HTR-8/SVneo (cell line): ENCODE measurements at places on chromosomes 12 and 14.

DNA sequence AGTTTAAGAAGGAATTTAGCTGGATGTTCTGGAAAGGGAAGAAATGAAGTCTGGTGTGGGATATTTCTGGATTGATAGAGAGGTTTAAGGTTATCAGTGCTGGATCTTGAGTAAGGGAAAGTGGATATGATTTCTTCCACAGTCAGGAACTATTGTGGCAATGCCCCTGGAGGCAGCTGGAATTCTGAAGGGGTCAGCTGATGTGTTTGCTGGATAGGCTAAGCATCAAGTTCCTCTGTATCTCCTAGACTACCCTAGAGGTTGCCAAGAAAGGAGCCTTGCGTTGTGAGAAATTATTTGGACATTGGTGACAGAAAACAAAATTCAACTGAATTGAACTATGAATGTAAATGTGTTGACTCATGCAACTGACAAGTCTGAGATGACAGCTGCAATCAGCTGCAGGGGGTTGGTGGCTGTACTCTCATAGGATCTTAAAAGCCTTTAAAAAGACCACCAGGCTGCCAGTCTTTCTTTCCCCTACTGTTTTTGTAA lies 244.4 kb downstream of the ATXN7L3B start:
- DNase-seq = no peak

DNA sequence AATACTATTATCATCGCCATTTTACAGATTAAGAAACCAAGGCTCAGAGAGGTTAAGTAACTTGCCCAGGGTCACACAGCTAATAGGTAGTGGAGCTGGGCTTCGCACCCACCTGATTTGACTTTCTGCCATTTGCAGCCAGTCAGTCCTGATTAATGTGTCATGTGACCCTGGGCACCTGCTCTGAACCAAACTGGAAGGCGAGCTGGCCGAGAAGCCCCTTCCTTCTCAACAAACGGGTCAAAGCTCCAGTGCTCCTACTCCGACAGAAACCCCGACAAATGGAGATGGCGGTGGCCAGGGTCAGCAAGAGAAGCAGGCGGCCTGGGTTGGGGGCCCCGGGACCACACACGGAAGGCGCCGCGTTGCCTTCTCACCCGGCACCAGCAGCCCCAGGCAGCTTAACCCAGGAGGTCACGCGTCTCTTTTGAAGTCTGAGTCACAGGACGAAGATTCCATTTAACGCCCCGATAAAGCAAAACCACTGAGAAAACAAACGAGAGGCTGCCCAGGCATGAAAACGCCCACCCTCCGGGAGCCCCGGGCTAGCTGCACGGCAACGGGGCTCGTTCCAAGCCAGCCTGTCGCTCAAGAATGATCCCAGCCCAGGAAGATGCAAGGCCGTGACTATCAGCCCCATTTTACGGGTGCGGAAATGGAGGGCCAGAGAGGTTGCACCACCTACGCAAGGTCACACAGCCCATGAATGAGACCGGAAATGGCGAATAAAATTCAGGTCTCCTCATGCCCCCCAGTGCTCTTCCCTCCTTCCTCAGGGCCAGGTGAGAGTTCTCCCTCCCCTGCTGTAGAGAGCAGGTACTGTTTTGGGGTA lies 124.8 kb downstream of the SCARB1 start:
- DNase-seq = no peak

- no peak for DNase-seq
These were observed 249.0 kb downstream of the DPF3 start for GRCh38 chr14:72644758-72645489.

DNA sequence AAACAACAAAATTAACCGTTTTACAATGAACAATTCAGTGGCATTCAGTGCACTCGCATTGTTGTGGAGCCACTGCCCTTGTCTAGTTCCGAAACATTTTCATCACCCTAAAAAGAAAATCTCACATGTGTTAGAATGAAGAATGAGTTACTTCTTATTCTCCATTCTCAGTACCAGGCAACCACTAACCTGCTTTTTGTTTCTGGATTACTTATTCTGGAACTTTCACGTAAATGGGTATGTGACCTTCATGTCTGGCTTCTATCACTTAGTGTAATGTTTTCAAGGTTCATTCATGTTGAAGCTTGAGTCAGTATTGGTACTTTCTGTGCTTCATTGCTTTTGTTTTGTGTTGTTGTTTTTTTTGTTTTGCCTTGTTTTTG lies 15.6 kb downstream of the RCOR1 start:
- no peak for DNase-seq

GRCh38 chr14:59425322-59425935 lies 39.8 kb downstream of the GPR135 start:
- no peak for DNase-seq

DNA sequence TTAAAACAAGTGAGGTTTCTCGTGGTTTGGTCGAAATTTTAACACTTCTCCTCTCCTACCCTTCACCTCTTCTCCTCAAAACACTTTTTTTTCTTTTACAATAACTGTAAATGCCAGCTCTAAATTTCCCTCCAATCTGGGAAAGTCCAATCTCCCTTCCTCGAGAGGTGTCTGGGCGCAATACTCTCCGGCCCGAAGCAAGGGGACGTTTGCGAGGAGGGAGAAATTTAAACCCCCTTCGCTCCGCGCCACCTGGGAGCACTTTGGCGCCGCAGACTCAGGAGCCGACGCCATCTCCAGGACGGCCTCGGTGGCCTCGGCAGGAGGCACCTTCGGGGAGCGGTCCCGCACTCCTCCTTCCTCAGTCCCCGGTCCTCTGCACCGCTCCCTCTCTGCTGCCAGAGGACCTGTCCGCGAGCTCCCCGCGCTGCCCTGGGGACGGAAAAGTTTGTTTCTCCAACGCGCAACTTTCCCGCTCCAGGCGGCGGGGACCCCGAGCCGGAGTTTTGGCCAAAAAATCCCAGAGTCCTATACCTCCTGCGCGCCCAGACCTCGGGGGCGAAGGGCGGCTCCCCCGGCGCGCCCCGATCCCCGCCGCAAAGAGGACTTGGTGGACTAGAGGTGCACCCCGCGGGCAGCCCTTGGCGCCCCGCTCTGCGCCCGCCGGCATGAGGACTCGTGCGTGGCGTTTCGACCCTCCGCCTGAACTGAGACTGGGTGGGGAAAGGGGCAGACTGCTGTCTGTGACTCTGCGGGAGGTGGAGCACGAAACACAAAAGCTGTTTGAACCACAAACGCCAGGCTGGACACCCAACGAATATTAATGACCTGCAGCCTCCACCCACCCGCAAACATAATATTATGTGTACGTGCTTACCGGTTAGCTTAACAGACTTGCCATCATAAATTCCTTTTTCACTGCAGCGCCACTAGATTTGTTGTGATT lies 95.2 kb upstream of the HMGA2 start:
- no peak for DNase-seq
